COR-L47 (cell line): ENCODE measurements at places on chromosomes 5 and 9.

DNA sequence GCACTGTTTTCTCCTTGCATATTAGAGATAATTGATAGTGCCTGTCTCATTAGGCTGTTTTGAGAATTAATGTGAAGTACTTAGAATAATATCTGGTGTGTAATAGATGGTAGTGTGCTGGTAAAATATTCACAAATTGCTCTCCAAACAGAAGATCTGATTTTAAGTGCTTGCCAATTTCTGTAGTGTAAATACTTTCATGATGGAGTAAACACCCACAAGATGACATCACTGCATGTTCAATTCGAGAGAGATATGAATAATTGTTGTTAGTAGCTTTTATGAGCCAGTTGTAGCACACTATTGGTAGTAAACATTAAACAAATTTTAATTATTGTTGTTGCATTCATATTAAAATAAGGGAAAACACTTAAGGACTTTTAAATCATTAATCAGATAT, 392.3 kb upstream of the RIOK2 start:
- DNase-seq, result no peak

GRCh38 chr5:156675395-156675794, 174.7 kb upstream of the PPP1R2B start:
- DNase-seq, result no peak

DNA sequence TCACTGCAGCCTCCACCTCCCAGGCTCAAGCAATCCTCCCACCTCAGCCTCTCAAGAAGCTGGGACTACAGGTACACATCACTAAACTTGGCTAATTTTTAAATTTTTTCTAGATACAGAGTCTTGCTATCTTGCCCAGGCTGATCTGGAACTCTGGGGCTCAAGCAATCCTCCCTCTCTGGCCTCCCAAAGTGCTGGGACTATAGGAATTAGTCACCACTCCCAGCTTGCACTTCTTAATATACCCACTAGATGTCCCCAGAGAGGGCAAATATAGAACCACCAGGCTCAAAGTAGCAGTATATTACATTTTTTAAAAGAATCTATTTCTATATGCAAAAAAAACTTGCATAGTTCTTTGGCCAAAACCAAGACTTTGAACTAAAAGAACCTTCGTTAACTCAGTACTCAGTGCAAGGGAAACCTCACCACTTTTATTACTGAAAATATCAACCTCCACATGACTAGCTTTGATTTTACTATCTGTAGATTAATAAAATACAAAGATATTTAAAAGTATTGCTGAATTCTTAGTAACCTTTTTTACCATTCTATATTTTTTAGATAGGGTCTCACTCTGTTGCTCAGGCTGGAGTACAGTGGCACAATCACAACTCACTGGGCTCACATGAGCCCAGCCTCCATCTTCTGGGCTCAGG, 25.8 kb upstream of the HSD17B3 start:
- DNase-seq, result peak; percentile 12

DNA sequence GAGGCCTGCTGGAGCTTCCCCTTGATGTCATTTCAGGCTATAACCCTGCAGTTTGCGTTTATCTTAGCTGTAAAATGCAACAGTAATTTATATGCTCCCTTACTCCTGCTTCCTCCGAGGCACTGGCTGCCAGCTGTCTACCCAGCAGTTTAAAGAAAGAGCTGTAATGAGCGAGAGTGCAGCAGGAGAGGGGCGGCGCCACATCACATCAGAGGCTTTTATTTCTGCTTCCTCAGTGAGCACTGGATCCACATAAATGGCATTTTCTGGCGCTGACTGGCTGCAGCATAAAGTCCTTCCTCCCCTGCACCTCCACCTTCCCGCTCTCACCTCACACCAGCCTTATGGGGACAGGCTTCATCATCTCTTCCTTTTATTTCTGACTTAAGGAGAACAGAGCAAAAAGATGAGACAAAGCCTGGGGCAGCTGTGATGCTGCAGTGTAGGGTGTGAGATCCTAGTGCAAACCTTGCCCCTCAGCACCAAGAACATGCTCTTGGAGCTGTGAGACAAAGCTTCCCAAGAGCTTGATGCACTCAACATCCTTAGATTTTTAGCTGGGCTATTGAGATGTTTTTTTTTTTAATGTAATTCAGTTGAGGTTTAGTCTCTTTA, 829.6 kb upstream of the ZNF608 start:
- peak; percentile 66 for DNase-seq

- no peak for DNase-seq
Observed at GRCh38 chr5:43514471-43514815, 505 bp downstream of the C5orf34 start.
